ENCODE measurements at places on chromosomes 11 and 22. TPM values are rescaled to one million over a fixed set of nuclear protein-coding genes. Genes with fewer than 3 reads are reported as not detected.
A peak's percentile ranks its signal among the peaks of the same experiment; 100 is the strongest.

The MTMR3 gene
- 33.9 TPM for polyA plus RNA-seq

The E2F8 gene
- 19.8 TPM for polyA plus RNA-seq

The KCNJ1 gene
- 0.14 TPM for polyA plus RNA-seq

The KRTAP5-10 gene
- not detected for polyA plus RNA-seq

The HSD17B12 gene
- 30.5 TPM for polyA plus RNA-seq

The C11orf16 gene
- polyA plus RNA-seq, result 0.25 TPM

The CCDC89 gene
- polyA plus RNA-seq, result 1.9 TPM

GRCh38 chr11:2222451-2222850 lies 47.9 kb downstream of the ASCL2 start:
- no peak for DNase-seq

GRCh38 chr11:30196400-30197206 lies 34.2 kb upstream of the FSHB start:
- peak; percentile 57 for DNase-seq

- no peak for DNase-seq
Measured at GRCh38 chr22:46422896-46423295, 87.4 kb downstream of the TRMU start.

GRCh38 chr22:39128508-39128907 lies 24.0 kb downstream of the CBX7 start:
- DNase-seq, result no peak

- no peak for DNase-seq
Measured at GRCh38 chr11:106464728-106465127, 387.3 kb downstream of the AASDHPPT start.

DNA sequence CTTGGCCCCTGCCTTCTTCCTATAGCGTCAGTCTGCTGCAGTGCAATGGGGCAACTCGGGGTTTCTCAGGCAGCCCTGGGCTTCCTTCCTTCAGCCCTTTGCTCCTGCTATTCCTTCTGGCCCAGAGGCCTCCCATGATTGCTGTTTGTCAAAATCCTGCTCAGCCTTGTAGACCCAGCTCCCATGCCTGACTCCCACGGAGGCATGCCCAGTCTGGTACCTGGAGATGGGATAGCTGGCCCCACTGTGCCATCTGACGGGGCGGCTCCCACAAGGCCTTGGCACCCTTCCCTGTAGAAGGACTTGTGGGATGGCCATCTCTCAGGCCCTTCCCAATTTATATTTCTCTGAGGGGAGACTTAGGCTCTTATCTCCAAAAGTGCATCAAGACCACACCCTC lies 590 bp upstream of the CD6 start:
- no peak for DNase-seq

- no peak for DNase-seq
Measured at GRCh38 chr22:36350751-36351594, 36.8 kb downstream of the MYH9 start.

- DNase-seq, result no peak
Measured at GRCh38 chr11:134517621-134518293, 105.7 kb upstream of the B3GAT1 start.

DNA sequence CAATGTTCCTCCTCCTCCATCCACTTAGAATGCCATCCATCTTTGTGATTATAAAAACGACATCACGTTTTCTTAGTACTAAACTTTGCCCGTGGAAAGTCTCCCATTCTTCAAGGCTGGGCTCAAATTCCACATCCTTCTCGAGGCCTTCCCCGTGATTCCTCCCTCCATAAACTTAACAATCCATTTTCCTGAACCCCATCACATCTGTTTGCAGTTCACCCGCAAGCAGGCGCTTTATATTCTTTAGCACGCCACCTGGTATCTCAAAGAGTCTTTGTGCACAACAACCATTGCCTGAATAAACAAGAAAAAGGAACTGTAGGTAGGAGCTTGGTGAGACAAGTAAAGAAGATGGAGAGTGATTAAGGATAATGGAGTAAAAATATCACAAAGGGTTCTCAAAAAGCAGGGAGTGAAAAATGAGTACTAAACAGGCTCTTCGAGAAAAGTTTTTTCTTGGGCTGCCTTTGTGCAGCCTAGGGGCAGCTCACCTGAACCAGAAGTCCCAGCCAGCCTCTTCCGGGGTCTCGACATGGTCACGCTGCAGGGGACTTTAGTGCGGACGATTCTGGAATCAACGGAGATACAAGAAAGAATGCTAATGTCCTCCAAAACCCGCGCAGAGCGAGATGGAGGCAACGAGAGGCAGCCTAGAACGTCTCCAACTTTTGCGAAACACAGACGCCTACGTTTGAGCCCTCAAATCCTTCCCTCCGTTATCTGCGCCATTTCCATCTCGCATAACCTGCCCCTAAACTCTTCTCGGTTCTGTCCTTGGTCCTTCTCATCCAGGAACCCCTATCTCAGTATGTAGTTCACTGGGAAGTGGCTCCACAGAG lies 585 bp downstream of the THYN1 start:
- no peak for DNase-seq

DNA sequence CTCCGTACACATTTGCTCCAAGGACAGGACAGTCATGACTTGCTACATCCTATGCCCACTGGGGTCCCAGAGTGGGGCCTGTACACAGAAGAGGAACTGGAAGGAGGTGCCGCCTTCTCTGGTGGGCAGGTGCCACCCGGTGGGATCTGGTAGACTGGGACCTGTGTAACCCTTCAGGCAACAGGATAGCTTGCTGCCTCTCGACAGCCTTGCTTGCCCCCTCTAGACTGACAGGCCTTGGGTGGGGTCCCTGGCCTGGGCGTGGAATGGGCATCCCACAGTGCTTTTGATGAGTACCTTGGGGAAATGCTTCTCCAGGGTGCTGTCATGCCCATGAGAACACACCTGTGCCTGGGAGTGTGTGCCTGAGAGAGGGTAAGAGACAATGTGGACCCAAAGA lies 15.8 kb downstream of the SHANK3 start:
- DNase-seq, result no peak

DNA sequence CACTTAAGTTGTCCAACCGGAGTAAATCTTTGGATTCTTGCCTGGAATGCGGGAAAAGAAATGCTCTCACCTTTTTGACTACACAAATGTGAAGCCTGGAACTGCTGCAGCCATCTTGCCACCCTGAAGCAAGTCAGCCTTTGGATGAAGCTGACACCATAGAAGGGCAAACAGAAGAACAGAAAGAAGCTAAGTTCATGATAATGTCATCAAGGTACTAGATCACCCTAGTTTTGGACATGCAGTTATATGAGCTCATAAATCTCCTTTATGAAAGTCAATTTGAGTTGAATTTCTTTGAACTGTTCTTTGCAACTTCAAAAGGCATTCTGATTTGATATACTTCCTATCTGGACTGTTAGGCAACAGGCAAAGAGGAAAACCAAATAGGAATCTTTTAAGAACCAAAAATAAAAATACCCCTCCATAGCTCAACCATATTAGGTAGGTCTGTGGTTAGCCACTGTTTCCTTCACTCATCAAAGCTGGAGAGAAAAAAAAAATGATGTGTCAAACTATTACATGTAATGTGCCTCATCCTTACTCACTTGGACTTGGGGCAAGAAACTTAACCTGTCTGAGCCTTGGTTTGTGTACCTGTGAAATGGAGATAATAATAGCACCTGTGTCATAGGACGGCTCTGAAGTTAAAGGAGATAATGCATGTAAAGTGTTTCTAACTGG lies 91.9 kb downstream of the WT1 start:
- no peak for DNase-seq

DNA sequence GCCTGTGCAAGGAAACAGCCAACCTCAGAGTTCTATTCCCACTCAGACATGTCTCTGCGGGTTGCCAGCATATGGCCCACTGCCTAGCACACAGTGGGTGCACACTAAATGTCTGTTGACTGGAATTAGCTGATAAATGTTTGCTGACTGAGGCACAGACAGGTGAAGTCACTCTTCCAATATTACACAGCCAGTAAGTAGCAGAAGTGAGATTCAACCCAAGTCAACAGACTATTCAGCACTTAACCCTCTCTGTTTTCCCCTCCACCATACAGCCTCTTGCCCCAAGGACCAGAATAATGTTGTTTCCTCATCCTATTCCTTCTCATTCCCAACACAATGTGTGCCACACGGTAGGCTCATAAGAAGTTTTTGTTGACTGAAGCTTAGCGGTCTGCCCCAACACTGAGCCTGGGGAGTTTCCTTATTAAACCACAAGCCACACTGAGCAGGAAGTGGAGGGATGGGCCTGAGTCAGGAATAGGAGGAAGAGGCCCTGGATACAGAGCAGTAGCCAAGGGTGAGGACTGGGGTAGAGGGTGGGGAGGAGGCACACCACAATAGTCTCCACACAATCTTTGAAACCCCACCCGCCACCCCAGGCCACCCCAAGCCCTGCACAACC lies 15.7 kb upstream of the IL10RA start:
- DNase-seq, result no peak

DNA sequence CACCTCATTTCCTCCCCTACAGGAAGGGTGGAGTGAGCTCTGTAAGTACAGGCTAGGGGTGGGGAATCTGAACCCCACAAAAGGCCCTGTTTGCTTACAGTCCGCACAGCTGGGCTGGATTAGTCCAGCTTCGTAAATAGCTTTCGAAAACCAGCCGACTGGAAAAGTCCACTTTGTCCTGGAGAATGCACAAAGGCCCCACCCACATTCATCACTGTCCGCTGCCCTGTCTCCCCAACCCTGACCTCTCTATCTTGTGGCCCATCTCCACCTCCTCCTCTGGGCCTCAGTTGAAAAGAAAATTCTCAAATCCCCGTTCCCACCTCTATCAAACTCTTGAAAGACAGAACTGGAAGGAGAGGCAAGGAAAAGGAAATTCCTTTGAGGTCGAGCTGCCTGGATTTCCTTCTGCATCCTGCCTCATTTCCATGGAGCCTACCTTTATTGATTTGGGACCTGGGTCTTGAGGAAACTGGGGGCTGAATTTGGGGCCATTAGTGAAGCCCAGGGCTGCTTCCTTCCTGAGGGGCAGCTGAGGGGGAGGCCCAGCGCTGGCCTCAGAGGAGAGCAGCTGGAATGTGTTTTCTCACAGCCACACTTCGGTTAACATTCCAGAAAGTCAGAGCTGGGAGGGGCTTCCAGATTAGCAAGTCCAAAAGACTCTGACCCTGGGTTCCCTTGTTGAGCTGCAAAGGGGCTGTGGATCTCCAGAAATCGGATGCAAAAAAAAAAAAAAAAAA lies 147.6 kb downstream of the FBXO7 start:
- peak; percentile 82 for DNase-seq

GRCh38 chr11:11265994-11266606 lies 87.0 kb downstream of the CSNK2A3 start:
- DNase-seq, result no peak

GRCh38 chr22:18090286-18090685 lies 12.5 kb downstream of the PEX26 start:
- no peak for DNase-seq

GRCh38 chr11:31262761-31263160 lies 106.8 kb downstream of the DCDC1 start:
- DNase-seq, result no peak

DNA sequence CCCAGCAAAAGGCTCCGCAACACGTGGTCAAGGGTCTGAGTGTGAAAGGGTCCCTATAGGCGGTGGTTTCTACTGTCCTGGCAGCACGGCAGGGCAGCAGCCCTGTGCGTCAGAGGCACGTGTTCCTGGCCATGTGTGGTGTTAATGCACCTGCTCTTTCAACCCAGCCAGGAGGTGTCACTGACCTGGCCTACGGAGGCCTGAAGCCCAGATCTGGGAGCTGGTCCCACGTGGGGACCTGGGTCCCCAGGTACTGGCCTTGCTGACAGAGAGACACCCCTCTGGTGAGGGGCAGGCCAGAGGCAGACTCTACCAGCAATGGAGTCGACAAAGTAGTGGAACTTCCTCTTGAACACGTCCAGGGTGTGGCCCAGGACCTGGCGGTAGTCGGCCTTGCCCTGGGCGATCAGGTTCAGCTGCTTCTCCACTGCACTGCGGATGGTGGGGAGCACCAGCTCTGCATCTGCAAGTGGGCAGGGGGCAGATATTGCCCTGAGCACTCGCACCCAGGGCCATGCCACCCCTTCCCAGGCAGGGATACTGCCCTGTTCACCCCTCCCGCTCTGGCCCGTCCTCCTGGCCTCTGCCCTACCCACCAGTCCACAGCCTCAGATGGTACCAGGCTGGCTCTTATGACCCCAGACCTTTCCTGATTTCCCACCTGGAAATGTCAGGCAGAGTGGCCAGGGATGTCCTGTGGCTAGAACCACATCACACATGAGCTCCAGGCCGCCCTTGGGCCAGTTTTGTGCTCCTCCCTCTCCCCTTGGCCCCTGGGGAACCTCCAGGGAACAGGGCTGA lies 6.8 kb upstream of the PPM1F start:
- DNase-seq, result no peak

DNA sequence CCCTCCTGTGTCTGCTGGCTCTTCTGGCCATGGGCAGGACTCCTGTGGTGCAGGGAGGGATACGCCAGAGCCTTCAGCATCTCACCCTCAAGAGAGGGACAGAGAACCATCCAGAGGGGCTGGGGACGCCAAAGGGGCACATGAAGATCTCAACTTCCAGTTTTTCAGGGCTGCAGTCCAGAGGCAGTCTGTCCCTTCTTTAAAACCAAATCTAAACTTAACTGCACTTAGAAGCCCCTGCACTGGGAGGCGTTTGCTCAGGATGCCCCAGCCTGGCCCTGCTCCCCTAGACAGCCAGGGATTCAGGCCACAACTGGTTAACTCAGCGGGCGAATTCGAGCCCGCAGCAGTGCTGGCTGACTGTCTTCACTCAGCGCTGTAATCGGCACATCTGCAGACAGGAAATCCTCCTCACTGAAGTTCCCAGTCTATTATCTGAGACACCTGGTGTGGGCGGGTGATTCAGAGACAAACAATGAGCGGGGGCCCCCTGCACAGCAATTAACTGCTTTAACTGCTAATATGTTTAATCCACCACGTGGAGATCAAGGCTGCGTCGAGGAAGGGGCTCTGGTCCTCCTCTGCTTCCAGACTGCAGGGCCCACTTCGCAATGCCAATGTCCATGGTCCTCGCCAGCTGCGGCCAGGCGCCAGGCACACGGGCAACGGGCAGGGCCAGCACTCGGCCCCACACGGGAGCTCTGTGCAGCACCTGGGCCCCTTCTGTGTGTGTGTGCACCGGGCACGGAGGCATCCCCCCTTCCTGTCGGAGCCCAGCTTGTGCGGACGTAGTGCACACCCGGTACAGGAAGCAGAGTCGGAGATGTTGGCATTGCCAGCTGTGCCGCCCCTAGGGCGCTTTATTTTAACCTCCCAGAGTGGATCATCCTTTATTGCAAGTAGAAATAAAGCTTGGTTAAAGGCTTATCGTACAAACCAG lies 36.9 kb upstream of the GNB1L start:
- DNase-seq, result no peak

- DNase-seq, result peak; percentile 99
Measured at GRCh38 chr11:9460322-9461062, at the start of gene ZNF143. Gene ZNF143, plus strand, starts transcription at chr11:9461012. Its CDS starts 10,297 bp downstream, at chr11:9471309.

DNA sequence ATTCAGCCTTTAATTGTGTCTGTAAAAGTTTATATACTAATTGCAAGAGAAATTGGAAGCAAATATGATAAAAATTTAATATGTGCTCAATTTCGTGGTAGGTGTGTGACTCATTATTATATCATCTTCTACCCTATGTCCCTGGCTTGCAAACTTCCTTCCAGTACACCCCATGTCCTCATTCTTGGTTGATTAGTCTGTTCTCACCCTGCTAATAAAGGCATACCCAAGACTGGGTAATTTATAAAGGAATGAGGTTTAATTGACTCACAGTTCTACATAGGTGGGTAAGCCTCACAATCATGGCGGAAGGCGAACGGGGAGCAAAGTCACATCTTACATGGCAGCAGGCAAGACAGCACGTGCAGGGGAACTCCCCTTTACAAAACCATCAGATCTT lies 11.9 kb downstream of the MRGPRX3 start:
- DNase-seq, result no peak

GRCh38 chr22:43689356-43689755 lies 122.7 kb downstream of the EFCAB6 start:
- no peak for DNase-seq

All from hindlimb muscle (tissue), 1 donor.